A549 treated with CpdA at 1 μM for 4 hours (cell line): ENCODE measurements at places on chromosomes 3 and 15. TPM values are rescaled to one million over a fixed set of nuclear protein-coding genes. Genes with fewer than 3 reads are reported as not detected.

Gene SCN5A
- total RNA-seq = 0.70 to 1.4 TPM (median 0.76 TPM) in 5 replicates

Gene CLSTN2
- 0.02 to 0.08 TPM (median 0.02 TPM) in 5 replicates for total RNA-seq

Gene FSTL1
- total RNA-seq = 56.5 to 90.5 TPM (median 70.8 TPM) in 5 replicates

Gene CFAP100
- total RNA-seq = not detected in 5 replicates

Gene SHF
- total RNA-seq = 0.63 to 1.4 TPM (median 0.76 TPM) in 5 replicates

Gene GOLGA8J
- total RNA-seq = 0.09 TPM in 1 of 5 replicates, not detected in the others

Gene DNAJA4
- 0.02 TPM in 1 of 5 replicates, not detected in the others for total RNA-seq

Gene PLSCR5
- not detected in 5 replicates for total RNA-seq

Gene SEMA3B
- 4.8 to 9.3 TPM (median 6.9 TPM) in 5 replicates for total RNA-seq

Gene GOLGA6D
- 0.05 TPM in 1 of 5 replicates, not detected in the others for total RNA-seq

Gene MCTP2
- not detected in 5 replicates for total RNA-seq

Gene CELF6
- 0.07 to 0.19 TPM (median 0.12 TPM) in 4 of 5 replicates, not detected in the other for total RNA-seq

Gene RBP2
- total RNA-seq = not detected in 5 replicates

Gene GOLGA8T
- total RNA-seq = 0.90 to 1.6 TPM (median 1.4 TPM) in 5 replicates

Gene TNFAIP8L3
- 3.9 to 6.0 TPM (median 4.7 TPM) in 5 replicates for total RNA-seq

Gene SLC9C1
- total RNA-seq = not detected in 5 replicates

Gene PPM1M
- total RNA-seq = 4.2 to 5.8 TPM (median 5.2 TPM) in 5 replicates

Gene LMAN1L
- total RNA-seq = not detected in 5 replicates

Gene UROC1
- total RNA-seq = not detected in 5 replicates

Gene NLGN1
- not detected in 5 replicates for total RNA-seq

Gene AP2M1
- total RNA-seq = 295 to 329 TPM (median 316 TPM) in 5 replicates

Gene CPNE9
- total RNA-seq = 0.13 to 0.41 TPM (median 0.23 TPM) in 4 of 5 replicates, not detected in the other

Gene CCR9
- not detected in 5 replicates for total RNA-seq

Gene FANCD2OS
- not detected in 5 replicates for total RNA-seq

Gene NRROS
- not detected in 5 replicates for total RNA-seq

Gene GOLGA6A
- 0.07 to 0.14 TPM (median 0.11 TPM) in 4 of 5 replicates, not detected in the other for total RNA-seq

Gene CCR5
- not detected in 5 replicates for total RNA-seq

Gene EXD1
- total RNA-seq = 0.06 to 0.12 TPM (median 0.10 TPM) in 3 of 5 replicates, not detected in the others

Gene SCAP
- total RNA-seq = 22.5 to 31.5 TPM (median 27.5 TPM) in 5 replicates
